Stimulated activated CD4-positive, alpha-beta T cell treated with anti-CD3 and anti-CD28 coated beads, Interleukin-15, amount 100 ng/mL, for 24 hours (primary cell): ENCODE measurements at places on chromosomes 16 and 17.

- DNase-seq = no peak
Observed at GRCh38 chr17:9148905-9149525, 127.7 kb downstream of the NTN1 start.

- no peak for DNase-seq
Observed at GRCh38 chr17:67265436-67266019, 20.5 kb upstream of the HELZ start.

- no peak for DNase-seq
Observed at GRCh38 chr16:1877089-1877488, 5.1 kb upstream of the MEIOB start.

- DNase-seq = no peak
Observed at GRCh38 chr17:82930043-82930923, 90.5 kb upstream of the ZNF750 start.

DNA sequence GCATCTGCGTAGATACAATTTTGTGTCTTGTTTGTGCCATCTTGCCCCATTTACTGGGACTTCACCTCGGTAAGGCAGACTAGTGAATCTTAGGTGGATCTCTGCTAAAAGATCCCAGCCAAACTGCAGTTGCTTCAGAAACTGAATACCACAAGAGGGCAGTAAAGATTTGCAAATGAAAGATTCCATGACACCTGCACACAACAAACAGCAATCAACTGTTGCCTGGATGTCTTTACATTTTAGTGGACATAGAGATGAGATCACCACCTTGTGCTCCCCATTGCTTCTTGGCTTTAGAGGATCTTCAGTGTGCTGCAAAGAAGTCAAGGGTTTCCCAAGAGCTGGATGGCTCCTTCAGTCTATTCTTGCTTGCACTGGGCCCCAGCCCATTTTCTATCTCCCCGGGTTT, 119.2 kb upstream of the CACNG5 start:
- DNase-seq = no peak
